Anterior cingulate cortex (tissue), 58 donors: ENCODE measurements at places on chromosomes 13 and 19.

DNA sequence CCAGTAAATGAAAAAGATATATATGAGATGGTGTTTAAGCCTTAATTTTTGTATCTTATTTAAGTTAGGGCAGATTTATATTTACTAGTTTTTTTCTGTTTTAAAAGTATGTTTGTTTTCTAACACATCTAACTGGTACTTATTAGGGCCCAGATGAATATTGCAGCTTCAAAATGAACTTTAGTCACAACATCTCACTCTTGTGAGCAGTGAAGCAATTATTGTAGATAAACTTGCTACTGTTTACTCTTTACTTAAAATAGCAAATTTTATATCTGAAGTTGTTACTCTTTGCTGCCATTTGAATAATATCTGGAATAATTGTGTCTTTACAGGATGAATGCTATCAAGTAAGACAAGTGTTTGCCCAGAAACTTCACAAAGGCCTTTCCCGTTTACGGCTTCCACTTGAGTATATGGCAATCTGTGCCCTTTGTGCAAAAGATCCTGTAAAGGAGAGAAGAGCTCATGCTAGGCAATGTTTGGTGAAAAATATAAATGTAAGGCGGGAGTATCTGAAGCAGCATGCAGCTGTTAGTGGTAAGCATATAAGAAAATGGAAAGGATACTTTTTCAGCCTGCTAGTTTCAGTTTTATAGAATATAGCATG is 166.8 kb downstream of the PDS5B start:
- DNase-seq: no peak

DNA sequence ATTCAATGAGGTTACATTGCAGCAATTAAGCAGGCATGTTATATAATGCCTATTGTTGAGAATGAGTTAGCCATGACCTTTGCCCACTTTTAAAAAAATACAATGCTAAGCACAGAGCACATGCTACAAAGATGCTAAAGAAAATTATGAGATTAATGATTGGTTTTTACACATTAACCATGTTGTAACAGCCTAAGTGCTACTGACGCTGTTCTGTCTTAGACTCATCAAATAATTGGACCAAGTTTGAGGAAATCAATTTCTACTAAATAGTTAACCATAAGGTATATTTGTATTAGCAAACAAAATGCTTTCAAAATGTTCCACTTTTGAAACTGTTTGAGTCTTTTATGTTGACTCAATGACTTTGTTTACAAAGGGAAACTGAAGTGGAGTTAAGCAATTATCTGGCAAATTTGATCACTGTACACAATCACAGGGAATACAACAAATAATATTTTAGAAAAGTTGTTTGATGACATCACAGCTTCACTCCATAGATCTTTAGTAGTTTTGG is 14.3 kb downstream of the MIR17HG start:
- no peak for DNase-seq

- DNase-seq: no peak
Measured at GRCh38 chr19:29381353-29382203, 144.2 kb upstream of the VSTM2B start.

DNA sequence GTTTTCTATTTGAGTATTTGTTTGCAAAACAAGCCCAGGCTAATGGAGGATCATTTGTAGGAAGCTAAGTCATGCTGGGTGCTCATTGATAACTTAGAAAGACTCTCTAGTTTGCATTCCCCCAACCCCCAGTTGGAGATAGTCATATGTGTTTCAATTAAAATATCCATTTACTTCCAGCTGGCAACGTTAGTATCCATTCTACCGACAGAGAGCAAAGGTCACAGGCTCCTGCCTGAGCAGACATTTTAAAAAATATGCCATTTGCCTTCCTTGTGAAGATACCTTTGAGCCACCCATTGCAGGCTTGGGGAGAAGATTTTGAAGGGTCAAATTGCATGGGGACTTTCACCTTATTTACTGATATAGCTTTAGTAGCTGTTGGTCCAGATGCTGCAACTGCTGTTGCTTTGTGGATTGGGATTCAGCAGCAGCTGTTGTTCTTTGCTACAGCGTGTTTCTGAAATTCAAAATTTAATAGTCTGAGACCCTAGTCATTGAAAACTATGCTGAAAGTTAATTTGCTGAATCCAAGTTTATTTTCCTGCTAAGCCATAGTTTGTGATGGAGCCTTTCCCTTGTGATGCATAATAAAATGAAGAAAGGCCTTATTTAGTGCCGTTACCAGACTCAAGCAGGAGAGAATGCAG is 335.1 kb downstream of the GPC6 start:
- DNase-seq: no peak

- no peak for DNase-seq
Measured at GRCh38 chr19:40381321-40381720, 8.7 kb downstream of the HIPK4 start.

DNA sequence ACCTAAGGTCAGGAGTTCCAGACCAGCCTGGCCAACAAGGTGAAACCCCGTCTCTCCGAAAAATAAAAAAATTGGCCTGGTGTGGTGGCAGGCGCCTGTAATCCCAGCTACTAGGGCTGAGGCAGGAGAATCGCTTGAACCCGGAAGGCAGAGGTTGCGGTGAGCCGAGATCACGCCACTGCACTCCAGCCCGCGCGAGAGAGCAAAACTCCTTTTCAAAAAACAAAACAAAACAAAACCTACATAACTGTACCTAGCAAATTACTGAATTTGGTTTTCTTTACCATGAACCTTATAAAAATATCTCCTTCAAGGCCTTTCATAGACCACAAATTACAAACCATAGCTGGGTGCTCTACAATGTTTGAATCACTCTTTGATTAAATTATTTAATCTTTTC is 760 bp downstream of the ZNF91 start:
- DNase-seq: no peak

- DNase-seq: no peak
Measured at GRCh38 chr13:83667606-83668005, 214.7 kb downstream of the SLITRK1 start.

- DNase-seq: no peak
Measured at GRCh38 chr19:19460258-19460731, 54.8 kb downstream of the GATAD2A start.

- DNase-seq: no peak
Measured at GRCh38 chr19:40507892-40508291, 41.1 kb downstream of the SPTBN4 start.

DNA sequence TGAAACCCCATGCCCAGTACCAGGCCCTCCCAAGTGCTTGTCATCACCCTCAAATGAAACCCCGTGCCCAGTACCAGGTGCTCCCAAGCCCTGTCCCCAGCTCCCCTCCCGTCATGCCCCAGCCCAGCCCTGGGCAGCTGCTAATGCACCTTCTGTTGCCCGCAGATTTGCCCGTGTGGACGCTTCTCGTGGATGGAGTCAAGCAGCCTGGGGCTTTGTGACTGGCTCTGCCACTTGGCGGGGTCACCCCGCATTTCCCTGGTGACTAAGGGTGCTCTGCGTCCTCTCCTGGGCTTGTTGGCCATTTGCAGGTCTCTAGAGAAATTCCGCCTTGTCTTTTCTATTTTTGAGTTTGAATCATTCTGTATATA is 82.7 kb downstream of the ATP11A start:
- DNase-seq: no peak

GRCh38 chr13:112991609-112992008 is 22.6 kb downstream of the MCF2L start:
- no peak for DNase-seq

GRCh38 chr19:17951157-17951989 is 15.5 kb upstream of the KCNN1 start:
- DNase-seq: no peak

DNA sequence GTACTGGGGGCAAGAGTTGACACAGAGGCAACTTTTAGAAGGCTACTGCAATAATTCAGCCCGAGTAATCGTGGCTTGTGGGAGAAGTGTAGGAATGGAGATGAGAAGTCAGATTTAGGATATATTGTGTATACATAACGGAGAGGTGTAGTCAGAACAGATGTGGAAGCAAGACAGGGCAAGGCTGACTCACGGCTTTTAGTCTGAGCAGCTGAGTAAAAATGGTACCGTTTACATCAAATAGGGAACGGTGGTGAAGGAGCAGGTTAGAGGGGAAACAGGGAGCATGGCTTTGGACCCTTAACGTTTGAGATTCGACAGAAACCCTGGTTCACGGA is 796 bp upstream of the LSM14A start:
- no peak for DNase-seq

DNA sequence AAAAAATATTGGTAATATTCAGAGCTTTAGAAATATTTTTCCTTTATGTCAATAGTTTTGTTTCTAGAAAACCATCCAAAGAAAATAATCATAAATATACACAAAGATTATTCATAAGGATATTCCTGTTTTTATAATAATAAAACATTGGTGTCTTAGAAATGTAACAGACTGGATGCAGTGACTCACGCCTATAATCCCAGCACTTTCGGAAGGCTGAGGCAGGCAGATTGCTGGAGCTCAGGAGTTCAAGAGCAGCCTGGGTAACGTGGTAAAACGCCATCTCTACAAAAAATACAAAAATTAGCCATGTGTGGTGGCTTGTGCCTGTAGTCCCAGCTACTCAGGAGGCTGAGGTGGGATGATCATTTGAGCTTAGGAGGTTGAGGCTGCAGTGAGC is 106.8 kb downstream of the DHRS12 start:
- no peak for DNase-seq

GRCh38 chr19:54307389-54308020 is 5.5 kb downstream of the LILRA5 start:
- no peak for DNase-seq

DNA sequence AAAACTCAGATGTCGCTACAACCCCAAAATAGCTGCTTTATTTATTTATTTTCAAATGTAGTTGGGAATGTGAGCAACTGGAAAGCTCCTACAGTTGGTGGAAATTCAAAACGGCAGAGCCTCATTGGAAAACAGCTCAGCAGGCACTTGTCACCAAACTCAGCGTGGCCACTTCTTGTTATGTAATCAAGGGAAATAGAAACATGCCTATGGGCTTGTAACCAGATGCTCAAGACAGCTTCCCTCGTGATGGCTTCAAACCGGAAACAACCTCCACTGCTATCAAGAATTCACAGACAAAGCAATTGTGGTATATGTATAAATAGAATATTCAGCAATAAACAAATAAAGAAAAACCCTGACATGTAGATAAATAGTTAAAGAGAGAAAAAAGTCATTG is 627.8 kb upstream of the SLC10A2 start:
- DNase-seq: no peak

DNA sequence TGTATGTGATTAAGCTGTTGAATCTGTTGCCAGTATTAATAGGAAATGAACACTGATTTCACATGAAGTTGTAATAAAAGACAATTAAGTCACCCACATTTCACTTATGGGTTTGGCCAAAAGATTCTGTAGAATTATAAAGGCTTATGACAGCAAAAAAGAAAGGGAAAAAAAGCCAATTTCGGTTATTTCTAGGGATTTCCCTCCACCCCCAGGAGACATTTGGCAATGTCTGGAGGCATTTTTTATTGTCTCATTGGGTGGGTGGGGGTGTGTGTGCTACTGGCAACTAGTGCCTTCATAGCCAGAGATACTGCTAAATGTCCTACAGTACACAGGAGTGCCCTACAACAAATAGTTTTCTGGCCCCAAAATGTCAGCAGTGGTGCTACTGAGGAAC is 175.7 kb downstream of the LMO7 start:
- DNase-seq: no peak

DNA sequence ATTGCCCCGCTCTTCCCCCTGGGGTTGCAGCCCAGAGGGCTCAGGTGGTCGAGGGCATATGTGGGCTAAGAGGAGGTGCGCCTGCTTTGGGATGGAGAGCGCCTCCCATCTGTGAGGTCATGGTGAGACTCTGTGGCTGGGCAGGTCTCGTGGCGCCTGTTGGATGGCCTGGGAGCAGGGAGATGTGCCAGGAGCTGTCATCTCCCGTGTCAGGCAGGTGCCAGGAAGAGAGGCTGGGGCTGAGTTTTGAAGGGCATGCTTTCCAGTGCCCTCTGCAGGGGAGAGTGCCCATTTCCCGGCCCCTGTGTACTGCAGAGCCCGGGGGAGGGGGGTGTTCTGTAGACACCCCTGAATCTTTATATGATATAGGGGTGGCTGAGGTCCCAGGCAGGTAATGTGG is 2.8 kb downstream of the WTIP start:
- no peak for DNase-seq

DNA sequence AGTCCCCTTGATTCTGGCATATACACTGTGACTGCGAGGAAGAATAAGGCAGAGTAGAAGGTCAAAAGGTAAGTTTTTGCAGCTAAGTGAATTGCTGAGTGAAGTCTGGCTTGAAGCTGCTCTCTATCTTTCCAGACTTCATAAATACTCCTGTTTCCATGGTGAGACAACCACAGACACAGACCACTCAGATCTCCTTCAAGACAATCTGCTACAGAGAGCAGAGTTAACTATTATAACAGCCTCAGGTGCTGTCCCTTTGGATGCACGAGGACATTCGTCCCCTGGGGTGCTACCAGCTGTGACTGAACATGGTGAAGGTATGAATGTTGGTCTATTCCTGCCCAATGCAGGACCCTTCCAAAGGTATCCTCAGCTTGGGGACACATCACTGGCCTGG is 104.0 kb downstream of the MYCBP2 start:
- no peak for DNase-seq

DNA sequence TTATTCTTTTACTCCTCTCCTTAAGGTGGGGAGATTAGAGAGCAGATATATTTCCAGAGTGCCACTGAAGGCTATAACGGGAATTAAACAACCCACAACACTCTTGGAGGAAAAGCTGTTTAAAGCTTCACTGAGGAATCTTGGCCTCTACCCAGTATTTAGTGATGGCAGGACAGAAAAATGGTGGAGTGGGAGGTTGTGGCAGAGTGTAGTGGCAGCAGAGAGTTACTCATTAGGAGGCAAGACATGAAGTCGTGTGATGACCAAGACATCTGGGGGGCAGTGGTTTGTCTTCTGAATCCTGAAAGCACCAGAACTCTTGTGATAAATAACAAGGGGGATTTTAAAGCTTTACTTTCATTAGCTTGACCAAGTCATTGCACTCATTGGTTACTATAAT is 563.5 kb upstream of the SLITRK5 start:
- DNase-seq: no peak

GRCh38 chr13:46667687-46668281 is 114.8 kb downstream of the LRCH1 start:
- no peak for DNase-seq

GRCh38 chr19:38842439-38843174 is 7.2 kb downstream of the HNRNPL start:
- no peak for DNase-seq

- DNase-seq: no peak
Measured at GRCh38 chr19:33436360-33437345, 63.1 kb downstream of the CEBPG start.
